ENCODE measurements at places on chromosomes 12 and 14.

DNA sequence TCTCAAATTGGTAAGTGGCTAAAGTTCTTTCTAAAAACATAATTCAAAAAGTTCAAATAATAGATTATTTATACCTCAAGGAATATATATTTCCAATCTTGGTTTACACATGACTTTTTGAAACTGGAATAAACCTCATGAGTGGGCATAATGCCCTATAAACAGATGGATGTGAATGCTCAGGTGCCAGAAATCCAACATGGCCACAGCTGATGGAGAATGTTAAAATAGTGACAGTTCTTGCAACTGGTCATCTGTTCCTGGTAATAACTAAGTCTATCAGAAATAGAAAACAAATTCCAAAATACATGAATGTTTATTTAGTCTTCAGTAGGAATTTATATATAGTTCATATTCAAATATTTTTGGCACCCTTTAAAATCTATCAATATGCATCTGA, 21.6 kb upstream of the CNOT2 start:
- no peak for DNase-seq

DNA sequence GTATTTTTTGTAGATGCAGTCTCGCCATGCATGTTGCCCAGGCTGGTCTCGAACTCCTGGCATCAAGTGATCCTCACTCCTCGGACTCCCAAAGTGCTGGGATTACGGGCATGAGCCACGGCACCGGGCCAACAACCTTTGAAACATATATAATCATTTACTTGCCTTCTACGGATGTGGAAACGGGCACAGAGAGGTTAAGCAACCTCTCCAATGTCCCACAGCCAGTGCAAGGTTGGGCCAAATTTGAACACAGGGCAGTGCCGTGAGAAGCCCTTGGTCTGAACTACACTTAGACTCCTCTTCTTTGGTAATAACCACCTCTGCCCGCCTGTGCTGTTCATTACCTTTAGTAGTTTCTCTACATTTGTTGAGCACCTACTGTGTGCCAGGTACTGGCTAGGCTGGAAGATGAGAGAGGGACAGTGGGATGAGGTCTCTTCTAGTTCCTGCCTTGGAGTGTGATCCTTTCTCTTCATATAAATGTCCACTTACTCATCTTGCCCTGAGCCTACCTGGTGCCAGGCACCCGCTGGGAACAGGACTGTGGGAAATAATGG, 2.2 kb downstream of the DDX54 start:
- no peak for DNase-seq

DNA sequence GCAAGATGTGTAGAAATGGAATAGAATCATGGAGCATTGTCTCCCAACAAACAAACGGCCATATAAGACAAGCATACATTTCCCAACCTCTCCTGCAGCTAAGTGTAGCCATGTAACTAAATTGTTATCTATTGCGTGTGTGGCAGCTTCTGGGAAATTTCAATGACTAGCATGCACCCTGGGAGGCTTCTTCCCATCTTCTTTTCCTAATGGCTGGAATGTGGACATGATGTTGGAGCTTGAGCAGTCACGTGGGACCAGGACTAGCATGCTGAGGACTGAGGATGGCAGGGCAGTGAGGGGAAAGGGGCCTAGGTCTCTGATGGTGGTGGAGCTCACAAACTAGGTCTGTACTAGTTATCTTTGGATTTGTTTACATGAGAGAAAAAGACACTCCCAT, 21.7 kb upstream of the CTDSP2 start:
- no peak for DNase-seq

- no peak for DNase-seq
Observed at GRCh38 chr12:46657453-46658411, 168.1 kb downstream of the SLC38A4 start.

DNA sequence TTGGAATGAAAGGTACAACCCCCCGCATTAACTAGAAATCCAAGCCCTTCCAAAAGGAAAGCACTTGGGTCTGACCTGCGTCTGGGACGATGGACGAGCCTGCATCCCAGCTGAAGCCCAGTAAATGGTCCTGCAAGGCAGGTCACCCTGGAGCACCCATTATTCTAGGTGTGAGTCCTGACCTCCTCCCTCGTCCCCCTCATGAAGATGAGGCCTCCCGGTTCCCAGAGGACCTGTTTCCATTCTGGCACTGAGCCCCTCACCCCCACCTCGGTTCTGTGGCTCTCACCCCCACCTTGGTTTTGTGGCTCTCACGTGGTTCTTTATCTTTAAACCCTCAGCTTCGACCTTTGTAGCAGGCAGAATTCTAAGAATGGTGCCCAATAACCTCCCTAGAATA, 7.3 kb downstream of the IFI27 start:
- DNase-seq, result no peak

DNA sequence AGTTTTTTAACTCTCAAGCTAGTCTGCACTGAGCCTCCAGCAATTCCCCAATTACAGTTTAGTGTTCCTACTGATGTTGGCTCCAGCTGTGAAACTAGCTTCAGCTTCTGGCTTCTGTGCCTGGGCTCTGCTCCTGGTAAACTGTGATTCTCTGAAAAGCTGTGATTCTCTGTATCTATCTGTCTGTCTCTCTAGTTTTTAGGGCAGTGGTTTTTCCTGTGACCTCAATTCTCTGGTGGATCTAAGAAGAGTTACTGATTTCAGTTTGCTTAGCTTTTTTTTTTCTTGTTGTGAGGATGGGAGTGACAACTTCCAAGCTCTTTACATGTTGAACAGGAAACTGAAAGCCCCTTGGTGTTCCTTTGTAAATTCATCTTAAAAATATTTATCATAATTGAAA, 3.8 kb upstream of the HIF1A start:
- DNase-seq, result no peak

DNA sequence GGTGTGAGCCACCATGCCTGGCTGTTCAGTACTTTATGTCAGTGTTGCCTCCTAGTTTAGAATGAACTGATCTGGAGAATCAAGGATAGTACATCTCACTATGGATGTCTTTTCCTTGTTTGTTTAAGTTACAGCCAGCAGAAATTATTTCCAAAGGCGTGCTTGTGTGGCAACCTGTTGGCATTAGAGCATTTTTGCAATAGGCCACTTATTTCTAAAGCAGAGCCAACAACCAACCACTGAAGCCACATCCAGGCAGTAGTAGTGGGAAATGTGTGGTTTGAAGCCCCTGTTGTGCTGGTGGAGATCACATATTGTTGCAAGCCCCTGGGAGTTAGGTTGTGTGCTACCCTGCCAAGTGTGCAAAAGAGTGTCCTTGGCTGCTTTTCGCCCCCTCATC, 3.7 kb downstream of the ANO6 start:
- no peak for DNase-seq

- DNase-seq, result no peak
Observed at GRCh38 chr12:112489456-112489855, 70.7 kb downstream of the PTPN11 start.

DNA sequence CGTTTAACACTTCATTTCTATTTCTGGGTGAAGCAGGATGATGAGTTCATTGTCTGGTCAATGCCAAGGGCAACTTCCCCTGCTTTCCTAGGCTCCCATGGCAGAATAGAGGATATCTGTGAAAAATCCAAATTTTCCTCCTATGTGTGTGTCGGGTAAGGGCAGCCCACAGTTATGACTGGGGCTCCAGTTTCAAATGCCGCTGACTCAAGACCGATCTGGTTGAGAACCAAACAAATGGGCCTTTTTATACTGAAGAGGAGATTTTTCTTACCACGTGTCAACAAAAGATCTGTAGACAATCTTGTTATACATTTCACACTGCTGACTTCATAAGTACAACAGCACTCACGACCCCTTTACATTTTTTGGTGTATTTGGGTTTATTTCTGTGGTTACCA, 120.8 kb downstream of the CHST11 start:
- DNase-seq, result no peak
